ENCODE measurements at places on chromosomes 7 and 10. TPM values are rescaled to one million over a fixed set of nuclear protein-coding genes. Genes with fewer than 3 reads are reported as not detected.

DNA sequence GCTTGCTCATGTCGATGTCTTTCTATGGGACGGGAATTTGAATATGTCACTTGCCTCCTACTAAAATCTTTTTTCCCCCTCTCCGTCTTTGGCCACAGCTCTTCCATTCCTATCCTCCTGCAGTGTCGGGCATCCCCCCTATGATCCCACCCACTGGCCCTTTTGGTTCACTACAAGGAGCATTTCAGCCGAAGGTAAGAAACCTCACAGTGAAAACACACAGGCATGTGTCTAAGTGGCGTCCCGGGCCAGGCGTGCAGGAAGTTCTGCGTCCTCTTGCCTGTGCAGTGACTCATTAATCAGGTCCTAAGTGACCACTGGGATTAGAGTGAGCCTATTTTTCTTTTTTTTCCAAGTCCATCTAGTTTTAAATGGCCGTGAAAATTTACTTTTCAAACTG, 360.5 kb upstream of the GALNT17 start:
- no peaks in the 10 kb centered on the region for H3K4me1 ChIP-seq
- no peaks in the 10 kb centered on the region for H3K27me3 ChIP-seq
- no peak for DNase-seq

- DNase-seq, result no peak
- H3K4me1 ChIP-seq, result no peaks in the 10 kb centered on the region
- no peak overlapping the region for H3K27ac ChIP-seq
- H3K36me3 ChIP-seq, result no peaks in the 10 kb centered on the region
- H3K4me3 ChIP-seq, result no peak overlapping the region
Observed at GRCh38 chr7:13602036-13602435, 387.4 kb downstream of the ETV1 start.

- no peak overlapping the region for H3K4me3 ChIP-seq
- no peaks in the 10 kb centered on the region for H3K4me1 ChIP-seq
- no peaks in the 10 kb centered on the region for H3K36me3 ChIP-seq
- H3K27ac ChIP-seq, result no peak overlapping the region
- no peaks in the 10 kb centered on the region for H3K27me3 ChIP-seq
Observed at GRCh38 chr10:30894221-30894620, 137.4 kb downstream of the ZNF438 start.

DNA sequence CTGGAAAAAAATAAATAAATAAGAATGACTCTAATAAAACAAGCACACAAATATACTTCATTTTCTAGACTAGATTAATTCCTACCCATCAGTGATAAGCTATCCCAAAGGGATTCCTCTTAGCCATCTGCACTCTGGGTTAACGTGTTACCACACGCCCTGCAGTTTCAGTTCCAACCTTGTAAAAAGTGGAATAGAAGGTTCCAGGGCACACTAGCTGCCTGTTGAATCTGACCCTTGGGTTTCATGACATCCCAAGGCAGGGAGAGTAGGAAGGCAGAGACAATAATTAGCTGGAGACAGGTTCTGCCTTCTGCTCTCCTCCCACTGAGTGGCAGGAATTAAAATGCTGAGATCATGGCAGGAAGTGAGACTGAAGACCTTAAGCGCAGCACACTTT, 33.5 kb downstream of the SLC37A3 start:
- DNase-seq, result no peak
- H3K27me3 ChIP-seq, result no peaks in the 10 kb centered on the region
- H3K36me3 ChIP-seq, result no peaks in the 10 kb centered on the region
- no peak overlapping the region for H3K27ac ChIP-seq
- no peak overlapping the region for H3K4me3 ChIP-seq
- H3K4me1 ChIP-seq, result no peaks in the 10 kb centered on the region

GRCh38 chr7:49800031-49800430, 26.6 kb downstream of the VWC2 start:
- peak; percentile 40 for DNase-seq
- no peaks in the 10 kb centered on the region for H3K36me3 ChIP-seq
- no peak overlapping the region for H3K4me3 ChIP-seq
- H3K27ac ChIP-seq, result no peak overlapping the region
- no peaks in the 10 kb centered on the region for H3K27me3 ChIP-seq

GRCh38 chr7:11232462-11232861, 258.8 kb downstream of the PHF14 start:
- H3K36me3 ChIP-seq, result no peaks in the 10 kb centered on the region
- no peak overlapping the region for H3K27ac ChIP-seq
- no peak overlapping the region for H3K4me3 ChIP-seq
- no peaks in the 10 kb centered on the region for H3K27me3 ChIP-seq

- H3K27ac ChIP-seq, result no peak overlapping the region
- no peak for DNase-seq
- no peaks in the 10 kb centered on the region for H3K4me1 ChIP-seq
- H3K4me3 ChIP-seq, result no peak overlapping the region
Observed at GRCh38 chr7:135382173-135382572, 127.7 kb downstream of the CNOT4 start.

The RASSF4 gene
- total RNA-seq, result 31.0 TPM

GRCh38 chr10:94288361-94289101, 74.2 kb downstream of the NOC3L start:
- H3K4me3 ChIP-seq, result no peak overlapping the region
- H3K4me1 ChIP-seq, result no peaks in the 10 kb centered on the region
- no peaks in the 10 kb centered on the region for H3K36me3 ChIP-seq
- no peaks in the 10 kb centered on the region for H3K27me3 ChIP-seq
- no peak for DNase-seq

GRCh38 chr7:5226921-5227785, 37.1 kb downstream of the WIPI2 start:
- no peak for DNase-seq
- peaks cover 7% of the 10 kb centered on the region for H3K4me1 ChIP-seq
- no peaks in the 10 kb centered on the region for H3K27me3 ChIP-seq
- H3K4me3 ChIP-seq, result no peak overlapping the region

Measured in prostate gland (tissue), 2 donors.